ENCODE measurements at places on chromosomes 4 and X. TPM values are rescaled to one million over a fixed set of nuclear protein-coding genes. Genes with fewer than 3 reads are reported as not detected.

The EVC2 gene
- total RNA-seq = 19.2 TPM

The GAGE13 gene
- not detected for total RNA-seq

The TLR6 gene
- total RNA-seq = 7.4 TPM

The USP17L21 gene
- not detected for total RNA-seq

The BMPR1B gene
- 7.1 TPM for total RNA-seq
